ENCODE measurements at places on chromosomes 2 and 18.
A peak's percentile ranks its signal among the peaks of the same experiment; 100 is the strongest.

GRCh38 chr2:11861044-11861443, 114.6 kb downstream of the LPIN1 start:
- DNase-seq: no peak

GRCh38 chr2:24421668-24422067, 61.3 kb upstream of the ITSN2 start:
- peak; percentile 26 for DNase-seq

- no peak for DNase-seq
Observed at GRCh38 chr2:66013456-66013855, 421.5 kb upstream of the MEIS1 start.

DNA sequence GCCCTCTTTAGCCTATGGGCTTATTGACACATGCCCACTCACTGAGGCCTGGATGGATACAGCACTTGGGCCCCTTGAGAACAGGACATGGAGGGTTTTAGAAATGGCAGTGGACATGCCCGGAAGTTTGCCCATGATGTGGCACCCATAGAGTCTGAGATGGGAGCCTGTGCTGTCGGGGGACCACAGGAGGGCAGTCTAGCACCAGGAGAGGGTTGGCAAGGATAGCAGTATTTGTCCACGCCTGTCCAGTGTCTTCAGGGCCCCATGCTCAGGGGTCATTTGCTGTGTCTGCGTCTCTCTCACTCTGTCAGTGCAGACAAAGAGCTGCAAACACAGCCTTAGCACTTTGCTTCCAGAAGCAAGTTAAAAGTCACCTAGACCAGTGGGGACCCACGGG, 48.7 kb downstream of the IL1RL2 start:
- no peak for DNase-seq

- no peak for DNase-seq
Observed at GRCh38 chr2:44979581-44979980, 29.7 kb downstream of the SIX2 start.

DNA sequence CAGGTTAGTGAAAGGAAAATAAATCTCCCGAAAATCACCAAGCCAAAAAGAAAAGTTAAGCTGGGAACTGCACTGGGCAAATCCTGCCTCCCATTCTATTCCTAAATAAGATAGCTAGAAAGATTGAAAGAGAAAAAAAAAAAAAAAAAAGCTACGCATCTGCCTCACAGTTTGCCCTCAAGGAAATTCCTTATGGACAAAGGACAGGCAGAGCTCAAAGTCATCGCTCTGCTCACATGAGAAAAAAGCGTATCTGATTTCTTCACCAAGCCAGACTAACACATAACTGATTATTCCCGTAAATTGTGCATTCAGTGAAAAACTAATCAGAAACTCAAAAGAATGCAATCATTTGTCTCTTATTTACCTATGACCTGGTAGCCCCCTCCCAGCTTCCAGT, 50.0 kb downstream of the PUM2 start:
- no peak for DNase-seq

DNA sequence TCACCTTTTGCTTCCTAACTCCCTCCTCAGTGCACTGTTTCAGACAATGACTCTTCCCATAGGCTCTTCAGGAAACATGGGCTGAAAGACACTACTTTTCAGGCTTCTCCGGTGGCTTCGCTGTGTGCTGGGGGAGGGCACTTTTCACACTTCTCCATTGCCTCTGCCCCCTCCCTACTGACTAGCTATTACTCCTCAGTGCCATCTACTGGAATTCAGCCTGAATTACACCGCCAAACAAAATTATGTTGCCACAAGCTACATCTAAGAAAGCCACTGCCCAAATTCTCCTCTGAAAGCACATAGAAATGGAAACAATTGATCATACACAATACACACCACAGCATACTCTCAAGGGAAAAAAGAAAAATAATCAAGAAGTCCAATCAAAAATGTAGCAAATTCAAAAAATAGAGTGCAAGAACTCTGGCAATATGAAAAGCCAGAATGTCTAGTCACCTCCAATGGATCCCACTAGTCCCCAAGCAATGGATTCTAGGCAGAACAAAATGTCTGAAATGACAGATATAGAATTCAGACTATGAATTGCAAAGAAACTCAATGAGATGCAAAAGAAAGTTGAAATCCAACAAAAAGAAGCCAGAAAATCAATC, 1139.4 kb upstream of the GYPC start:
- DNase-seq: no peak
